ENCODE measurements at places on chromosomes 3 and 15. TPM values are rescaled to one million over a fixed set of nuclear protein-coding genes. Genes with fewer than 3 reads are reported as not detected.

- DNase-seq: no peak
These were observed 90.3 kb upstream of the C3orf80 start for GRCh38 chr3:160134964-160135363.

DNA sequence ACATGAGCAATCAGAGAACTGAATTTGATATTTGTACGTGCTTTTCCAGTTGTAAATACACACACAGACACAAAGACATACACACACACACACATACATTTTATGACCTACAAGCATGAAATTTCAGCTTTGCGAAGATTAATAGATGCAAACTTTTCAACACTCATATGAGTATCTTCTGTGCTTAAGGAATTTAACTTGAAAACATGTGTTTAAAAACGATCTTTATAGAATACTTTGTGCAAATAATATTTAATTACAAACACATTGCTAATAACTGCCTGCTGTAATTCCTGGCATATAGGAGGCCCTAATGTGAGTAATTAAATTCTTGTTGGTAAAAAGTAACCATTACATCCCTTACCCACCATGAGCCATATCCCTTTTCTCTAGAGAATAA, 107.7 kb upstream of the PLSCR5 start:
- DNase-seq: no peak

GRCh38 chr3:188169830-188170455, 16.0 kb downstream of the LPP start:
- no peak for DNase-seq

The LTK gene
- 4.3 TPM for total RNA-seq

The CCDC80 gene
- total RNA-seq: 24.4 TPM
